ENCODE measurements at places on chromosomes 11 and 22.

- no peak for DNase-seq
Observed at GRCh38 chr11:118136801-118137200, 15.8 kb downstream of the SCN4B start.

GRCh38 chr11:118632577-118633318, 25.3 kb downstream of the PHLDB1 start:
- no peak for DNase-seq

- no peak for DNase-seq
Observed at GRCh38 chr11:120054016-120054752, 83.7 kb downstream of the TRIM29 start.

- DNase-seq, result no peak
Observed at GRCh38 chr11:58919980-58920379, 19.3 kb upstream of the GLYATL1 start.

GRCh38 chr11:35717520-35717919, 54.9 kb downstream of the TRIM44 start:
- no peak for DNase-seq
